ENCODE measurements at places on chromosomes 3 and 15.
A peak's percentile ranks its signal among the peaks of the same experiment; 100 is the strongest.

GRCh38 chr3:100600181-100601042 is 9.0 kb upstream of the ADGRG7 start:
- DNase-seq, result no peak

GRCh38 chr3:65669163-65669875 is 369.4 kb downstream of the MAGI1 start:
- DNase-seq, result no peak

DNA sequence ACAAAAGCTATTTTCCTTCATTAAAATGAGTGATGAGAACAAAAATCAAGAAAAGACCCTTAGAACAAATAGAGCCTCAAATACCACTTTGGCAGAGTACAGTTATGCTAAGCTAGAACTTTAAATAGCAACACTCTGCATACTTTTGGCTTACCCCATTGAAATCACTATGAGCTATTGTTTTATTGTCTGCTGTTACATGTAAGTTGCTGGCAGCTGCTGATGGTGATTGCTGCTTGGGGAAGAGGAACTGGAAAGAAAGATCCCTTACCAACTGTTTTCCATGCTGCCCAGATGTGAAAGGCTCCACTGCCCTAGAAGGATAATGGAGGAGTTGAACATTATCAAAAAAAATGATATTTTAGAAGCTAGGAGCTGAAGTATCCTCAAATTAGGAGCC is 135.4 kb downstream of the SYNPR start:
- no peak for DNase-seq

- DNase-seq, result no peak
Measured at GRCh38 chr15:96307856-96308394, 22.6 kb upstream of the NR2F2 start.

- no peak for DNase-seq
Measured at GRCh38 chr3:180913581-180914404, 1.3 kb downstream of the FXR1 start.

GRCh38 chr3:177746337-177746933 is 549.2 kb upstream of the TBL1XR1 start:
- DNase-seq, result no peak

DNA sequence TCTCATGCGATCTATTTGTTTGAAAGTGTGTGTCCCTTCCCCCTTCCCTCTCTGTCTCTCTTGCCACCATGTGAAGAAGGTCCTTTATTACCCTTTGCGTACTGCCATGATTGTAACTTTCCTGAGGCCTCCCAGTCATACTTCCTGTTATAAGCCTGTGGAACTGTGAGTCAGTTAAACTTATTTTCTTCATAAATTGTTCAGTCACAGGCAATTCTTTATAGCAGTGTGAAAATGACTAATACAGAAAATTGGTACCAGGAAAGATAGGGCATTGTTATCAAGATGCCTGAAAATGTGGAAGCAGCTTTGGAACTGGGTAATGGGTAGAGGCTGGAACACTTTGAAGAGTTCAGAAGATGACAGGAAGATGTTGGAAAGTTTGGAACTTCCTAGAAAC is 743.7 kb upstream of the NECTIN3 start:
- DNase-seq, result no peak

DNA sequence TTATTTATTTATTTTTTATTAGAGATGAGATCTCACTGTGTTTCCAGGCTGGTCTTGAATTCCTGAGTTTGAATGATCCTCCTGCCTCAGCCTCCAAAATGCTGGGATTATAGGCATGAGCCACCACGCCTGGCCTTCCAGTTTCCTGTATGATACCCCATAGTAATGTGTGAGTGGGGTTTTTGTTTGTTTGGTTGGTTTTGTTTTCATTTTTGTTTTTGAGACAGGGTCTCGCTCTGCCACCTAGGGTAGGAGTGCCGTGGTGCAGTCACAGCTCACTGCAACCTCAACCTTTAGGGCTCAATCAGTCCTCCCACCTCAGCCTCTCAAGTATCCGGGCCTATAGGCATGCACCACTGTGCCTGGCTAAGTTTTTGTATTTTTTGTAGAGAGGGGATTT is 30.9 kb downstream of the GOLM2 start:
- no peak for DNase-seq

GRCh38 chr15:98801234-98801561 is 152.9 kb downstream of the IGF1R start:
- DNase-seq, result peak; percentile 86

GRCh38 chr3:126021224-126021623 is 52.2 kb downstream of the ROPN1B start:
- no peak for DNase-seq

DNA sequence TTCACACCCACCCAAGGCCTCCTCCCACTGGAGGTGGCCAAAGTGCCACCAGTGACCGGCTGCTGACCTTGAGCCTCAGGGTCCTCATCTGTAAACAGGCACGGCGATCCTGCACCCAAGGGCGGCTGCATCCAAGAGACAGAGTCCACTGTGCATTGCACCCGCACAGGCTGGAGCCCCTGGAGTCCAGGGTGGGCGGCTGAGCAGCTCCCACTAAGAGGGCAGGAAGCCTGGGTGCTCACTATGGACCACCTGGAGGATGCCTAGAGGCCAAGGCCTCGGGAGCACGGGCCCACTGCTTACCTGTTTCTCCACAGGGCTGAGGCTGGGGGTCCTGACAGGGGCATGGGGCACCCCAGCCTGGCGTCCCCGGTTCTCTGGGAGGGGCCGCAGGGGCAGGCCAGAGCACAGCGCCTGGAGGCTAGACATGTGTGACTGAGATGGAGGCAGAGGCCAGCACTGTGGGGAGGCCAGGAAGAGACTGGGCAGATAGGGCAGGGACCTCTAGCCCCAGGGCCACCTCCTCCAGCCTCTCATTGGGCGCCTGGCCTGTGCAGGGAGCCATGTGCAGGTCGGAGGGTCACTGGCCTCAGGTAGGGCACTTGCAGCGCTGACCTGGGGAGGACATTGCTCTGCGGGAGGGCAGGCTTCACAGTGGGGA is at the start of gene UROC1:
UROC1 (minus strand) TSS at position 483 of the 661 bp plus-strand sequence; CDS start at position 429, 54 bp downstream.
- DNase-seq, result no peak

GRCh38 chr3:11373654-11374053 is 101.5 kb downstream of the ATG7 start:
- no peak for DNase-seq

DNA sequence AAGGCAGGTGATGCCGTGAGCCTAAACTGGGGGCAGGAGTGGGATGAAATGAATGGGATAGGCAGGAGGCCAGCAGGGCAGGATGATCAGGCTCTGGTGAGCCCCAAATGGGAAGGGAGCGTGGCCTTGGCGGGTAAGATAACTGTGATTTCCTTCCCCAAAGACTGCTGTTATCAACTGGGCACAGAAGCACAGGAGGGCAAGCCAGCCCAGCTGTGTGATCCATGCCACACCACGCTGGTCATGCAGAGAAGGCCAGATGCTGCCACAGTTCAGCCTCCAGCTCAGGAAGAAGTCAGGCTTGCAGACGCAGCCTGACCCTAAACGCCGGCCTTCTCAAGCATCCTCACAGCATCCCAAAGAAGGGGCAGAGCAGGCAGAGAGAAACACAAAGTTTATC is 52.1 kb upstream of the GNB5 start:
- DNase-seq, result no peak

GRCh38 chr15:91947683-91948608 is 94.4 kb downstream of the SLCO3A1 start:
- no peak for DNase-seq

DNA sequence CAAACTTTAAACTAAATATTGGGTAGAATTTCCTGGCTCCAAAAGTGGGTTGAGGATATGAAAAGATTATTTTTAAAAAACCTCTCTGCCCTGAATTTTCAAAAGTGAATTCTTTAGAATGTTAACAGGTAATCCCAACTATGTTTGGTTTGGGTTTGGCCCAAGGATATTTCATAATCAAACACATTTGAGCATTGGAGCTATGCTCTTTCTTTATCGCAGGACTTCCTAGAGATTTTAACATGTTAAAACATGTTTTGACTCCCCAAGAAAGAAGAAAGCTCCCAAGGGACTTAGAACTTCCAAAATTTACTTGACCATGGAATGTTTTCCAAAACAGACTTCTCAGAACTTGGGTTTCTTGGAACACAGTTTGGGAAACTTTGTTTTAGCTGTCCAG is 75.6 kb upstream of the SYNPR start:
- DNase-seq, result no peak

DNA sequence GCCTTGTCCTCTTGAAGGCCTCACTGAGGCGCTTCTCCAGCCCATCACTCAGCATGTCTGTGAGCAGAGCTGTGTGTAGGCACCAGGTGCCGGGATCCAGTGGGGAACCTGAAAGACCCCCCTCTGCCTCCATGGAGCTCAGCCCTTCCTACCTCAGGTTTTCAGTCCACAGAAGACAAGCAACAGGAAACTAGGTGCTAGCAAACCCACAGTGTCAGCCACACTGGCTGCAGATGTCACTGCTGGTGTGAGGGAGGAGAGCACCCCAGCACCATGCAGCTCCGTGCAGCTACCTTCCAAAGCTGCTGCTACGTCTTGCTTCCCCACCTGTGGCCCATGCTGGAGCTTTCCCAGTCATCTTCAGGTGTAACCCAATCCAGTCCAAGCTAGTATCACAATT is 17.9 kb downstream of the PSTPIP1 start:
- DNase-seq, result no peak

DNA sequence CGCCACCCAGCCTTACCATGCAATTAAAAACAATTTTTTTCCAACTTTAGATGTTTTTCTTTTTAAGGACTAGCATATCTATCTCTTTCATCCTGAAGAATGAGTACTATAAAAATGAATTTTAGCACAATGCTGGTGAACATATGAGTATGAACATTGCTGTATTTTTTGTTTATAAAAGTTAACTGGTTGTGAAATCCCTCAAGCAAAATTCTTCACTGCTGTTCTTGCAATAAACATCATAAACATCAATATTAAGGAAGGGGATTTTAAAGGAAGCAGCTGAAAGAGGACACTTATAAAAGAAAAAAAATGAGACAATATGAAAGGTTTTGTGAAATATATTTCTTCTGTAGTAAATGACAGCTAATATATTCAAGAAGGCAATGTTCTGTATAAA is 3.0 kb downstream of the PLSCR4 start:
- no peak for DNase-seq

GRCh38 chr15:51286816-51287215 is 51.6 kb downstream of the CYP19A1 start:
- DNase-seq, result no peak

GRCh38 chr3:153881201-153881600 is 240.0 kb upstream of the ARHGEF26 start:
- DNase-seq, result no peak

DNA sequence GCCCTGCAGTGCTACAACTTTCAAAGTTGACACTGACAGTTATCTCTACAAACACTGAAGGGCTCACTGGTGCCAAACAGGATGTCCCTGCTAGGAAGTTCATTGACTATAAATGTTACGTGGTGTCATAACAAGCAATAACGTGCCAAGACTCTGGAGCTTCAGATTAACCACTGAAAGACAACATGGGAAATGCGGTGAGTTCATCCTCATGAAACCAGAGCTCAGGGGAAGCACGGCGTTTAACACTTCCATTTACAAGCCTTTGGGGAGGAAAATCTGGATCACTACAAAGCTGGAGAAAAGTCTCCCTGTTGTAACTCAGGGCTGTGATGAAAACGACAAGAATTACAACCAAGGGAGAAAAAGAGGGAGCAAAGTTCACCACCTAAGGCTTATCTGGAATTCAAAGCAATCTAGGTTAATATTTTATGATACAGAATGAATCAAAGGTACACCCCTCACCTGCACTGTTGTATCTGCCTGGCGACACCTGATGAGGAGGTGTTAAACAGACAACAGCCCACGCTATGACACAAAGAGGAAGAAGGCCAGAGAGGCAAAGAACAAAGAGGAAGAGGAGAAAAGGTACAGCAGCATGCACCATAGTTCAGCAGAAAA is 27.0 kb downstream of the SHQ1 start:
- no peak for DNase-seq

GRCh38 chr3:58048301-58048700 is 40.1 kb downstream of the FLNB start:
- no peak for DNase-seq

DNA sequence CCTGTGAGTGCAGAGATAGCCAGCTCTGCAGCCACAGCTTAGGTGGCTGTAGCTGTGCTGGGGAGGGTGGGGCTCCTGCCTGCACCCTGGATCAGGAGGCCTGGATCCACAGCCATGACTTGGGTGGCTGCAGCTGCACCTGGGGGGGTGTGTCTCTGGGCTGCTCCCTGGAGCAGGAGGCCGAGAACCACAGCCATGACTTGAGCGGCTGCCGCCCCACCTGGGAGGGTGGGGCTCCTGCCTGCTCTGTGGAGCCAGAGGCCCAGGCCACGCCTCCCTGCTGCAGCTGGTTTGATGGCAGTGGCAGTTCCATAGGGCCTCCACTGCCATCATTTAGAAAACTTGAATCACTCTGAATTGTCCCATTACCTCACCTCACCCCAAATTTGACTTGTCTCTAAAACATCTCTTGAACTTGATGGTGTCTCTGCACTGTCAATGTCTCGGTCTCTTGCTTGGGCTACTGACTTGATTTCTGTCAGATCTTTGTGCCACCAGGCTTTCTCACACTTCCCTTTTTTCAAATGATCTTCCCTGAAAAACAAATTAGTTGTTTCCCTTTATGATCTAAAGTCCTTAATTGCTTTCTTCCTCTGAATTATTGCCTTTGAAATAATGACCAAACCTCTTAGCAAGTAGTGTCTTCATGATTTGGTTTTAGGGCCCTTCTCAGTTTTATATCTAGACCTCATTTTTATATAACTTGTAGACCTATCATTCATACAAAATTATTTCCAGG is 313.2 kb upstream of the MME start:
- no peak for DNase-seq

DNA sequence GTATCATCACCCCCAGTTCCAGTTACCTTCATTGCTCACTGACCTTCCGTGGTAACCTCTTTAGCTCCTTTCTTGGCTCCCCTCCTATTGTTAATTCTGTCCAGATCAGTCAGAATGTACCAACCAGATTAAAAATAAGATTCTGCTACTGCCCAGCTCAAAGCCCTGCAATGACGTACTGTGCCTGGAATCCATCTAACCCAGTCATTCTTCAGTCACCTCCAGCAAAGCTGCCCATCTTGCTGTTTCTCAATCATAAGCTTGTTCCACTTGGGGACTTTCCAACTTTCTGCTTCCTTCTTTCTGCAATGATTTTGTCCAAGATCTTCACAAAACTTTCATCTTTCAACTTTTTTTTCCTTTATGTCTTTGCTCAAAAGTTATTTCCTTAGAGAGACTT is 512.0 kb upstream of the ZNF385D start:
- no peak for DNase-seq

DNA sequence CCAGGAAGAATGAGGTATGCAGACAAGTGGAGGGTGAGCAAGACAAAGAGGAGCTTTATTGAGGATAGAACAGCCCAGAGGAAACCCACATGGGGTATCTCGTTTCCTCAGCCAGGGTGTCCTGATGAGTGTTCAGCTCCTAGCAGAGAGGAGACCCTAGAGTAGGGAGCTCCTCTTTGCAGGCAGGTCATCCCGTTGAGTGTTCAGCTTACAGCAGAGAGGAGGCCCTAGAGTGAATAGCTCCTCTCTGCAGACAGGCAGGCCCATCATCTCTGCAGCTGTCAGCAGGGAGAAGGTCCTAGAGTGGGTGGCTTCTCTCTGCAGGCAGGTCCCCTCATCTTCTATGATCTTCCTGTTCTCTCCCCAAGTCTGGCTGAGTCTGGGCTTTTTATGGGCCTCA is 90.6 kb upstream of the TNFSF10 start:
- DNase-seq, result no peak

- DNase-seq, result no peak
Measured at GRCh38 chr3:81742581-81742980, 18.9 kb downstream of the GBE1 start.

- no peak for DNase-seq
Measured at GRCh38 chr15:84873997-84874396, 10.5 kb upstream of the SLC28A1 start.

Measured in nucleus accumbens (tissue), 56 donors.